ENCODE measurements at places on chromosomes 5 and 9.

- no peak for DNase-seq
Observed at GRCh38 chr5:139914218-139914807, 118.7 kb downstream of the PSD2 start.

- no peak for DNase-seq
Observed at GRCh38 chr9:136675477-136676296, 11.6 kb downstream of the AGPAT2 start.

- DNase-seq: peak; percentile 56
Observed at GRCh38 chr9:108844856-108845255, 10.9 kb downstream of the ACTL7B start.

GRCh38 chr9:37056046-37056920 is 22.2 kb upstream of the PAX5 start:
- no peak for DNase-seq

GRCh38 chr5:99070822-99071221 is 142.0 kb upstream of the CHD1 start:
- DNase-seq: no peak

DNA sequence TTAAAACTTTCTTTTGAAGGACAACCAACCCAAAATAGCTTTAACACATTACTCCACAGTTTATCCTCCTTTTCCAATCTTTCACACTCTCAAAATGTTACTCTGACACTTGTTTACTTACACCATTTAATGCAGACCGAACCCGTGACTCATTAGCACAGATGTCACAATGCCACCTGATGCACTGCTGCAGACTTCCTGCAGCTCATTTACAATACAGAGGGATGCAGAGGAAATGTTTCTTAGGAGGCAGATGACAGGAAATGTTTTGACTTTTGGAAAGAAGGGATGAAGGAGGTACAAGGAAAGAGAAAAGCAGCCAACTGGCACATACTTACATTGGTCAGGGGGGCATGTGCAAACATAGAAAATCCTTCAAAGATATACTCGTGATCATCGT is 39.0 kb downstream of the DROSHA start:
- DNase-seq: no peak

DNA sequence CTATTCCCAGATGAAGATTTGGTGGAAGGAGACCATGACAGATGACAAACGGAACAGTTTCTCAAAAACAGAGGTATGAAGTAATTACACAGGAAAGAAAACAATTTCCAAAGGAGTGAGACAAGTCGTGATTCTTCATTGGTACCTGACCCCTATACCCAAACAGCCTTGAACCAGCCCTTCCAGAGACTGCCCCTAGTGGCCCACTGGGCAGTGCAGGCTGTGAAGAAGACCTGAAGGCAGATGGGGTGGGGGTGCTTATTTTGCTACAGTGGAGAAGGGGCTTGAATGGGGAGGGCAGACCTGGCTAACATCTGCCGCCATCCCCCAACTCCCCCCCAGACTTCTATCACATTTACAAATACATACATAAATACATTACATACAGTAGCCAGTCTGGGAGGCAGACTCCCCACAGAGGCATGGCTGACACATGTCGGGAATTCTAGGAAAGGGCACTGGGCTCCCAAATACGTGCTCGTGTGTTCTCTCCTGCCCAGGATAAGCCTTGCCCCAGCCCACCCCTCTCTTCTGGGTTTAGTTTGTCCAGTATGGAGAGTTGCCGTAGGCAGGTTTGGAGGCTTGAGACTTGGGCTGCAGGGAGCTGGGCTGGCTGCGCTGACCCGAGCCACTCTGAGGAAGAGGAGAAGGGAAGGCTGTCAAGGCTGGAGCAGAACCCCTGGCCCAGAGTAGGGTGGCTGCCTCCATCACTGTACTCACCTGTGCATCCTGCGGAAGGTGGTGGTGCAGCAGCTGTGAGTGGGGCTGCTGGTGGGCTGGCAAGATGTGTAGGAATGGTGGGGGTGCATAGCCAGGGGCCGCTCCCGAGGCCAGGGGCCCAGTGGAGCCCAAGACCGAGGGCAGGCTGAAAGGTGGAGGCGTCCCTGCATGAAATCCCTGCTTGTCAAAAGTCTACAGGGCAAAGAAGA is 105.3 kb downstream of the UBE2R2 start:
- no peak for DNase-seq

- DNase-seq: no peak
Observed at GRCh38 chr5:135210286-135211055, 176.4 kb upstream of the PITX1 start.

DNA sequence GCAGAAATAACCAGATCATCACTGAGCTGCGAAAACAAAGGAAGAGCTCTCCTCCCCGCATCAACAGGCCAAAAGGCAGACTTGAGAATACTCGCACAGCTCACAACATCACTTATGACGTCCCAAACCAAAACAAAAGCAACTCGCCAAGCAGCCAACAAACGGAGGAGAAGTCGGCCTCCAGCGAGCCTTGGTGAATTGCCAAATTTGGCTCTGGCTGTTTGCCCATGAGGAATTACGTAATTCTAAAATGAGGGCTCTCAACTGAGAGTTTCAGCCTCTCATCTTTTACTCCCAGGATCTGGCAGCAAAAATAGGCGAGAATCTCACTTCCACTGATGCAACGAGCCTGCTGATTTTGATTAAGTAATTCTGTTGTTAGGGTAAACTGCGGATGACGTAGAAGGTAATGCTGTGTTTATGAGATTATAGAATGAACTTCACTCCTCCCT is 51.7 kb upstream of the SEMA6A start:
- peak; percentile 52 for DNase-seq

GRCh38 chr5:34703767-34704713 is 47.9 kb downstream of the RAI14 start:
- no peak for DNase-seq

DNA sequence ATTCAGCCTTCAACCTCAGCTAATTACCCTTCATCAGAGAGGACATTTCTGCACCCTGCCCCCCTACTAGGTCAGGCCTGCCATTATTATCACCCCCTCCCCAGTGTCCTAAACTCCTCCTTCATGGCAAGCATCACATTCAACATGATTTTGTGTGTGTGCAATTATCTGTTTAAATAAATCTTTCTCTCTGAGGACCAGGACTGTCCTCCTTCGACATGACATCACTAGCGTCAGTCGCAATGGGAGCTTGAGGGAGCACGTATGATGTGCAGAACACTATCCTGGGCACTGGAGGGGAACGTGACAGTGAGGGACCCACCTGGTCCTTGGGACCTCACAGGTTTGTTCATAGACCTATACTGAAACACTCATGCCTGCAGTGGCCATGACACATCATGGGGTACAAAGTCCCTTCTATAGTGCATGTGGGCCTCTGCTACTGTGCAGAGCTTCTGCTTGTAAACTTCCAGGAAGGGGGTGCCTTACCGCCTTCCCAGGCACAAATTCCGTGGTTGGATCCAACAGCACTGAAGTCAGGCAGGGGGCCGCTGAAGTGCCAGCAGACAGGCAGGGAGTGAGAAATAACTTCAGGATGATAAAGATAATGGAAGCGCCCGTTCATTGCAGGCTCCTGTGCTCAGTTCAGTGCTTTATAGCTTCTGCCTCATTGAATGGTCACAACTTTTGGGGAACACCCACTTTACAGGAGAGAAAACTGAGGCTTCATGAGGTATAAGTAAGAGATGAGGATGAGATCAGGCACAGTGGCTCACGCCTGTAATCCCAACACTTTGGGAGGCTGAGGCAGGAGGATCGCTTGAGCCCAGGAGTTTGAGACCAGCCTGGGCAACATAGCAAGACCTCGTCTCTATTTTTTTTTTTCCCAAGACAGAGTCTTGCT is 36.0 kb upstream of the STXBP1 start:
- DNase-seq: no peak

DNA sequence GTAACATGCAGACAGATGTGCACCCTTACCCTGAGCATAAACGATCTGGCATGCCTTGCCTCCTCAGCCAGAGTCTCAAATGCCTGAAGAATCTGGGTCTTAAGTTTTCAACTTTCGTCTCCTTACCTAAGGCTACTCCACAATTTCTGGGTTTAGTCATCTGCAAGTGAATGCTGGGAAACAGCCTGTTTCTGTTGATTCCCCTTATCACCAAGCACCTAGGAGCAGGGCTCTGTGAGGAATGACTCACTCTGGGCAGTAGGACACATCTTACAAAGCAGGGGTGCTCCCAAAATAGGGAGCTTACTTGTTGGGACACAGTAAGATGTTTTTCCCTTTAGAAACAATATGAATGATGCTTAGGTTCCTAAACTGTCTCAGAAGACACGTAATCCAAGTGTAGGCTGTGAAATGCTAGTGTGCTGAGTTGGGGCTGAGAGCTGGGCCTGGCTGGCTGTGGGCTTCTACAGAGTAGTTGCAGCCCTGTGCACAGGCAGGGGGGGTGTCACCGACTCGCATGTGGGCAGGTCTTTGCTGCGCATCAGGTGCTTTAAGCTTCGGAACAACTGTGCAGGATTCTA is 58.0 kb downstream of the DAP start:
- DNase-seq: no peak

GRCh38 chr9:134730761-134731496 is 89.3 kb downstream of the COL5A1 start:
- DNase-seq: no peak

DNA sequence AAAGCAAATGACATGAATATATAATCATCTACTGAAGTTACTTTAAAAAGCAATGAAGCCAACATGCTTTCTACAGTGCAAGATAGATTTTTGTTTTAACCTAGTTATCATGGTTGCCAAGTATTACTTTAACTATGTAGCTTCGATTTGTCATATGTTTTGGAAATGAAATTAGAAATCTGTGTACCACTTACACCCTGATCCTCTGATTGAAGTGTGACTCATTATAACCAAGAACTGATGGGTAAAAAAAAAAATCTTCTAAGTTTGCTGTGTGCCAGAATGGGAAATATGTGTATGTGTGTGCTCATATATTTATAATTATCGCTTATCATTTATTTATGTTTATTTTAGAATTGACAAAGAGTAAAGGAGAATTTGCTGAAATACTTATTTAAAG is 9.1 kb upstream of the CDC42SE2 start:
- DNase-seq: no peak

DNA sequence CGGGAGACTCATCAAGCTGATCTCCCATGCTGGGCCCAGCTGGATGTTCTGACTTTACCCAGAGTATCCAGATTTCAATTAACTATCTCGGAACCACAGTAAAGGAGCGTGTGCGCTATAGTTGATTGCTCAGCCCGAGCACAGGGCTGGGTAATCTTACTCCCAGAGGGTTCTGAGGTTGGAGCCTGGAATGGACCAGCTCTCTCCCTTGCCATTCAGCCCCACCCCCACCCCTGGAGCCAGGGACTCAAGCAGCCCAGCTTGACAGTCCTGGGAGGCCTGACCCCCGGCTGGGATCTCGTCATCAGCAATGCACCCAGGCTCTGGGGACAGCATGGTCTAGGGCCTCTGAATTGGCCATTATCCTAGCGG is 23.7 kb upstream of the PTGES start:
- no peak for DNase-seq

DNA sequence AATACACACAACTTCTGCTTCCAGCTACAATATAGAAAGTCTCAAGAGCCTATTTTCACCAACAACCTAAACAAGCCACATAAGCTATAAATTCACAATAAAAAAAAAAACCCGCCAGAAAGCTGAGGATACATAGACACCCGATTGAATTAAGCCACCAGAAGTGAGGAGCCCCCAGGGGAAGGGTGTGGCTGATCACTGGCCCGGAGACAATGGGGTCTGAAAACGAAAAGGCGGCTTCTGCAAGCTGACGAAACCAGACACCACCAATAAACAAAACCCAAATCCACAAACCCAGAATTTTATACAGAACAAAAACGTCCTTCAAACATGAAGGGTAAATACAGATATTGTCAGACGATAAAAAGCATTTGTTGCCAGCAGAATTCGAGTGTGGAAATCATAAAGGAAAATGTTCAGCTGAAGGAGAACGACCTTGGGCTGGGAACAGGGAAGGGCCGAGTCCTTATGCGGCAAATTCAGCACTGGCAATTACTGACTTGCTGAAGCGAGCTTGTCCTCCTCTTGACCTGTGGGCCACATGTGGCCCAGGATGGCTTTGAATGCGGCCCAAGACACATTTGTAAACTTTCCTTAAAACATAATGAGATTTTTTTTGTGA is 39.6 kb upstream of the CEP72 start:
- DNase-seq: peak; percentile 46

DNA sequence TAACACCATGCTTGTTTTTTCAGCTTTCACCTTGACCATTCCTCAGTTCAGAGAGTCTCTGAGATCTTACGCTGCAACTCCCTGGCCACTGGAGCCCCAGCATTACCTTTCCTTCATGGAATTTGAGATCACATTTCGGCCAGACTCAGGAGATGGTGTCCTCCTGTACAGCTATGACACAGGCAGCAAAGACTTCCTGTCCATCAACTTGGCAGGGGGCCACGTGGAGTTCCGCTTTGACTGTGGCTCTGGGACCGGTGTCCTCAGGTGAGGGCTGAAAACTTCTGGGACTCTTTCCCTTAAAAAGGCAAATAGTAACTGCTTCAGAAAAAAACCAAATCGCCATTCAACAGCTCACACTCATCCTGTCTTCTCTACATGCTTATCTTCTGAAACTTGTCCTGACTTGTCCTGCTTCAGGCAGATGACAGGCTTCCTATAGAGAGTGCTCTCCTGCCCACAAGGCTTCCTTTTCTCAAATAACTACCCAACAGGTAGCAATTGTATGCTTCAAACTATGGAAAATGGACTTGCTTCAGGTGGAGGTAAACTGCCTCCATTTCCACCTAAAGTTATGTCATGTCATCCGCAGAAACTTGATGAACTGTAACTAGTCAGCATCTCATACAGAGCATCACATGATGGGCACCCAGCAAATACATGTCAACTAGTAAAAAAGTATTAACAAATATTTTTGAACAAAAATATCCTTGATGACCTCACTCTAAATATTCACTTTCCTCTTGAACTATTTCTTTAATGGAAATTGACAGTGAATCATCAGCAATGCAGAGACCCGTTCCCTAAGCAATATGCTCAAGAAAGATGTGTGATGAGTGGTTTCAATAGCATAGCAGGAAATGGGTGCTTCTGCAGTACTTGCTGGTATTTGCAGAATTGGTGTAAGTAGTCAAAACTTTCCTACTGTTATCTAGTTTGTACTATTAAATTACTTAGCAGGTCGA is 129.2 kb downstream of the LIFR start:
- DNase-seq: no peak

DNA sequence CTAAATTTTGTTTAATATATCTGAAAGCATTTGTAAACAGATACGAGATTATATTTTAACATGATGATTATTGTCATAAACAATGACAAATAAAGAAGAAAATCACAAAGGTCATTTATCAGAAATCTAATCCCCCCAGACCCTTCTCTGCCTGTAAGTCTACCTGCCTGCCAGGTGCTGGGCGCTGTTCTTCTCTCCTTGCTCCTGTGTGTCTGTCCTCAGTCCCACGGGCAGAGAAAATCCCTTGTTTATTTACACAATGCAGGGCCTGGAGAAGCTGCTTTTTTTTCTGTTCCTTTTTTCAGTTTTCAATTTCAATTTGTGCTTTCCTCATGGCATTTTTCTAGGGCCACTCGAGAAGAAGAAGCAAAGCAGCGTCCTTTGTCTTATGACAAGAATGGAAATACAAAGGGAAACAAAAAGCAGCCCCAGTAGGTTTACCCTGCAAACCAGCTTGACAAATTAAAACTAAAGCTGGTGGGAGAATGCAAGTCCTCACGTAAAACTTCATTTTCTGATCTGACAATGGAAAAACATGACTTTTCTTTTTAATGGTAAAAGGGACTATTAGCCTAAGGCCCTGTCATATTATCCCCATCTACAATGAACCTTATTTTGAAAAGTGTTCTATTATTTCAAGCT is 282.4 kb upstream of the KLF9 start:
- DNase-seq: no peak

Data from NCI-H1436 treated with DMSO at 0.1 percent for 48 hours (cell line).